ENCODE measurements at places on chromosomes 12 and 14. TPM values are rescaled to one million over a fixed set of nuclear protein-coding genes. Genes with fewer than 3 reads are reported as not detected.

GRCh38 chr14:97388408-97388807, 591.2 kb downstream of the VRK1 start:
- no peak for DNase-seq

GRCh38 chr12:124665511-124665910, 98.1 kb upstream of the NCOR2 start:
- no peak for DNase-seq

DNA sequence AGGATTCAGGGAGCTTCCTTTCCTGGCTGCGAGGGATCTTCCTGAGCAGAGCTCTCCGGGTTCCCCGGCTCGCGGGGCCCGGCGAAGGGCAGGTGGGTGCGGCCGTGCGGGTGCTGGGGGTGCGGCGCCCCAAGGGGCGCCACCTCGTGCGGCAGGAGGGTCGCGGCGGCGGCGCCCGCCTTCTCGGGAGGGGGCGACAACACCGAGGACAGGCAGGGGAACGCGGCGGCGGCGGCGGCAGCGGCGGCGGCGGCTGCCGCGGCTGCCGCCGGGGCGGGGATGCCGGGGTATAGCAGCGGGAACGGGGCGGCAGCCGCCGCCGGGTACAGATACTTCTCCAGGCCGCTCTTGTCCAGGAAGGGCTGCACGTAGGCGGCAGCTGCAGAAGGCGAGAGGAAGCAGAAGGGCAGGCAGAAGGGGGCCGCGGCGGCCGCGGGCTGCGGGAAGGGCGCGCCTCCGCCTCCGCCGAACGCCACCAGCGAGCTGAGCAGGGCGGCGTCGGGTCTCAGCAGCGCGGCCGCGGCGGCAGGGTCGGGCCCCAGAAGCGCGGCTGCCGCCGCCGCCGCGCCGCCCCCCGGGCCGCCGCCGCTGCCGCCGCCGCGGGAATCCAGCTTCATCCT, 2.7 kb downstream of the BHLHE41 start:
- peak; percentile 25 for DNase-seq

DNA sequence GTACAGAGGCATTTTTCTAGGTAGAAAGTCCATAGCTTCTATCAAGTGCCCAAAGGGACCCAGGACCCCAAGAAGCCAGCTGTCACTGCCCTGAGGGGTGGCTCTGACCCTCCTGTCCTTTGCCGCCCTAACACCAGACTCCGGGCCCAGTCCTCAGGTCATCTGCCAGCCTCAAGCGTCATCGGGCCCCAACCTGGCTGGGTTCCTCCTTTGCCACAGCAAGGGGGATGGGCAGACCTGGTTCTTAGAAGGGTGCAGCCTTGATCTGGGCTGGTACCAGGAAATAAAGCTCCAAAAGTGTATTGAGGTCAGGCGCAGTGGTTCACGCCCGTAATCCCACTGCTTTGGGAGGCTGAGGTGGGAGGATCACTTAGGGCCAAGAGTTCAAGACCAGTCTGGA, 27.1 kb upstream of the FAM222A start:
- no peak for DNase-seq

DNA sequence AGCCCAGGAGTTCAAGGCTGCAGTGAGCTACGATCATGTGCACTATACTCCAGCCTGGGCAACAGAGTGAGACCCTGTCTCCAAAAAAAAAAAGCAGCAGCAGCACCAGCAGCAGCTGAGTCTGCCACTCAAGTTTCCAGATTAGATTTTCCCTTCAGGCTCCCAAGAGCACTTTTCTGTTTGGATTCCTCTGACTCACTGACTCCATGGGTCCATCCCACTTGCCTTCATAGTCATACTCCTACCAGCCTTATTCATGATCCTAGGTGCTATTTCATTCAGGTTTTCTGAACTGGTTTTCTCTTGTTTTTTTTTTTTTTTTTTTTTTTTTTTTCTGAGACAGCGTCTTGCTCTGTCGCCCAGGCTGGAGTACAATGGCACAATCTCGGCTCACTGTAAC, 6.8 kb upstream of the TWF1 start:
- no peak for DNase-seq

DNA sequence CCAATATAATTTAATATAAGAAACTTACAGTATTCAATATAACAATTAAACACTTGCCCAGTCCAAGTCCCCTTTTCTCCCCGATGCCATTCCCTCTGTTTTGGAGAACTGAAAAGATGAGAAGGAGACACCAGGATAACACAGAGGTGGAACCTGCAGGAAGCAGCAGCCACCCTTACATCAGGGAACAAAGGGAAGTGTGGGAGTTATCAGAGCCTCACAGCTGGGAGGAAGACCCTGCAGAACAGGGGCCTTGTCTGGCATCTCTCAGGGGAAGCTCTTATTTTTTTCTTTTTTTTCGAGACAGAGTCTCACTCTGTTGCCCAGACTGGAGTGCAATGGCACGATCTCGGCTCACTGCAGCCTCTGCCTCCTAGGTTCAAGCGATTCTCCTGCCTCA, 52.6 kb downstream of the CALM1 start:
- DNase-seq: no peak

DNA sequence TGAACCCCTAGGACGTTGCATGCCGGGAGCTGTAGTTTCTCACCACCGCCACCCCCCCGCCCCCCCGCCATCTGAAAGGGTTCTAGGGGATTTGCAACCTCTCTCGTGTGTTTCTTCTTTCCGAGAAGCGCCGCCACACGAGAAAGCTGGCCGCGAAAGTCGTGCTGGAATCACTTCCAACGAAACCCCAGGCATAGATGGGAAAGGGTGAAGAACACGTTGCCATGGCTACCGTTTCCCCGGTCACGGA, 501 bp upstream of the HSP90B1 start:
- no peak for DNase-seq

DNA sequence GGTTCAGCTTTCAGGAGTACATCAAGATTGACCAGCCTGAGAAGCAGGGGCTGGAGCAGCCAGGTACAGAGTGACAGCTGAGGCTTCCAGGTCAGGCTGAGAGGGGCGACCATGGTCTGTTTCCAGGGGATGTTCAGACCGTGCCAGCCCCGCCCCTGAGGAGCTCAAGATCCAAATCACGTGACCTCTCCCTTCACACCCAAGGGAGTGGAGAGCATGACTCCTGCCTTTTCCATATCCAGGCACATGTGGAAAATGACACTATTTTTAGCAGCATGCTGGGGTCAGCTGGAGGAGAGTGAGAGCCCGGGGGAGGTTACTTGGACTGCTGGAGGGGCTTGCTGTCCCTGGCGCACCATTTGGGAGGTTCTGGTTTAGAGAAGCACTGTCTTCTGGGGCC, 92.7 kb downstream of the B4GALNT3 start:
- DNase-seq: no peak

GRCh38 chr12:121366063-121366459, 13.8 kb upstream of the ANAPC5 start:
- DNase-seq: no peak

- no peak for DNase-seq
These were observed 22.7 kb downstream of the CGRRF1 start for GRCh38 chr14:54532111-54533012.

DNA sequence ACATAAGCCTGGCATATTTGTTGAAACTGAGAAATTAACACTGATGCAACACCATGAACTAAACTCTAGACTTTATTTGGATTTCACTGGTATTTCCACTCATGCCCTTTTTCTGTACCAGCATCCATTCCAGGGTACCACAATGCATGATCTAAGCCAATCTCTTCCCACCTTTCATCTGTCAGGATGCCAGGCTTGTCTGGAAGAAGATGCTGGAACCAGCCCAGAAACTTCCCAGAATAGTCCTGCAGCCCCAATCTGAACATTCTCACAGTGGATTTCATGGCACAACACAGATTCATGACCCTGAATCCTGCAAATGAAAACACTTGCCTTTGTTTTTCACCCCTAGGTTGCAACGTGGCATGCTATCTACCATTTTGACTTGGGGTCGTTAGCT, 189.3 kb upstream of the LHX5 start:
- no peak for DNase-seq

DNA sequence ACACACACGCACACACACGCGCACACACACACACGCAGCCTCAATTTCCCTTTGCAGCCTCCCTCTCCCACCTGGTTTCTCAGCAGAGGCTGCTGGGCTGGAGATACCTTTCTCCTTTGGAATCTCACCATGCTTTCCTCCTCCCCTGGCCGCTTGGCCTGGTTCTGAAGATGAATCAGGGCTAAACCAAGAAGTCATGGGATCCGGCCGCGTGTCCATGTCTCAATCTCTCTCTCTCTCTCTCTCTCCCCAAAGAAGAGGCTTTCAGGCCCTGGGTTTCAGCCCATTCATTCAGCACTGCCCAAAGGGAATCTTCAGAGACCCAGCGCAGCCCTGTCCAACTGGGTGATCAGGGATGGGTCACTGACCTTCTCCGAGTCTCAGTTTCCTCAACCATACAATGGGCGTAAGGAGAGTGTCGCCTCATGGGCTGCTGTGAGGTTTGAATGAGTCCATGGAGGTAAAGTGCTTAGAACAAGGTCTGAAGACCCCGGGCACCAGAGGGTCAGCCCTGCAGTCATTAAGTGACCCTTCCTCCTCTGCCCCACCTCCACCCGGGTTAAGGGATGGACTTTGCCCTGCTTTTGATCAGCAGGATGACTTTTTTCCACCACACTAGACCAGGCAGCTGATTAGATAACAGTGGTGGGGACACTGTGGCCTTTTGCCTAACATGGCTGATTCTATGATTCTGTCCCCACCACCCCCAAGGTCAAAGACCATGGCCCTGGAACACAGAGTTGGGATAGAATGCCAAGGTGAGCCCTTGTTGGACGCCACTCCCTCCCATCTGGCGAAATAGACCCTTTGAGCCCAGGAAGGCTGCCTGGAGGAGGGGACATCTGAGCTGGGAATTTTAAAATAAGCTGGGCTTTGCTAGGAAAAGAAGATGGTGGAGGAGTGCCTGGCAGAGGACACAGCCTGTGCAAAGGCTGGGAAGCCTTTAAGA, 42.1 kb downstream of the SCARB1 start:
- no peak for DNase-seq

DNA sequence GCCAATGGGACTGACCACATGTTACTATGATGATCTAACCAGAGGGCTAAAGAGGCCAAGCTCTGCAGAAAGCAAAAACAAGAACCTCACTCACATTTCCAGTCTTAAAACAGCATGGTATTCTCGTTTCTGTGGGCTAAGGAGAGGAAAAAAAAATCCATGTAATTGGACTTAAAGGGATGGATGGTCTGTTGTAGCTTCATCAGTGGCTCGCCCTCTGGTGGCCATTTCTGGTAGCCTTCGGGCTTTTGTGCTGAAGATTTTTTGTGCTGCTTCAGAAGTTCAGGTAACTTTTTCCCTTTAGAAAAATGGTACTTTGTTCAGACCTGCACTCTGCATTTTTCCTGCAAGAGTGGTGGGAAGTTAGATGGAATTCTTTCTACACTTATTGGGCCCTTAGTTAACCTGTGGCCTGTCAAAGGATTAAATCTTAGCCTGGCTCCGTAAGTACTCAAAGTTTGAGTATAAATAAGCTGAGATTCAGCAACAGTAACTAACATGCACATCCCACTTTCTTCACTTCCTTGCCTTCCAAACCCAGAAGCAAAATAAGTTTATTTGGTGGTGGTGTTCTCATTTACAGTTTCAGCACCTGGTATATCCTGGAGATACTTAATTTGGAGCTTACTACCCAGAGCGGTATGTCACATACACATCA, 22.3 kb downstream of the DCAF4 start:
- peak; percentile 53 for DNase-seq

DNA sequence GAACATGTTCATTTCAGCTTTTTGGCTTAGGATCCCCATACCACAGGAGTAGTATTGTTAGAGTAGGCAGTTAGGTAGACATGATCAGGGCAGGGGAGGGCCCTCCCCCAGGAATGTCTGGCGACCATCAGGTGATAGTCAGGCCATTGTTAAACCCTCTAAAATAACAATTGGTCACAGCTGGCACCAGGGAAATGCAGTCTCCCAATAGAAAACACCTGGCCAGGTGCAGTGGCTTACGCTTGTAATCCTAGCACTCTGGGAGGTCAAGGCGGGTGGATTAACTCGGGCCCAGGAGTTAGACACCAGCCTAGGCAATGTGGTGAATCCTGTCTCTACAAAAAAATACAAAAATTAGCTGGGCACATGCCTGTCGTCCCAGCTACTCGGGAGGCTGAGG, 187.1 kb downstream of the MON2 start:
- DNase-seq: no peak

- no peak for DNase-seq
These were observed 103.9 kb upstream of the RFLNA start for GRCh38 chr12:124191024-124191359.

The EGLN3 gene
- 2.5 TPM for total RNA-seq

The KRT78 gene
- total RNA-seq: not detected

The SSTR1 gene
- not detected for total RNA-seq

The SCN8A gene
- total RNA-seq: 1.8 TPM
